ENCODE measurements at places on chromosomes 5 and 9.

DNA sequence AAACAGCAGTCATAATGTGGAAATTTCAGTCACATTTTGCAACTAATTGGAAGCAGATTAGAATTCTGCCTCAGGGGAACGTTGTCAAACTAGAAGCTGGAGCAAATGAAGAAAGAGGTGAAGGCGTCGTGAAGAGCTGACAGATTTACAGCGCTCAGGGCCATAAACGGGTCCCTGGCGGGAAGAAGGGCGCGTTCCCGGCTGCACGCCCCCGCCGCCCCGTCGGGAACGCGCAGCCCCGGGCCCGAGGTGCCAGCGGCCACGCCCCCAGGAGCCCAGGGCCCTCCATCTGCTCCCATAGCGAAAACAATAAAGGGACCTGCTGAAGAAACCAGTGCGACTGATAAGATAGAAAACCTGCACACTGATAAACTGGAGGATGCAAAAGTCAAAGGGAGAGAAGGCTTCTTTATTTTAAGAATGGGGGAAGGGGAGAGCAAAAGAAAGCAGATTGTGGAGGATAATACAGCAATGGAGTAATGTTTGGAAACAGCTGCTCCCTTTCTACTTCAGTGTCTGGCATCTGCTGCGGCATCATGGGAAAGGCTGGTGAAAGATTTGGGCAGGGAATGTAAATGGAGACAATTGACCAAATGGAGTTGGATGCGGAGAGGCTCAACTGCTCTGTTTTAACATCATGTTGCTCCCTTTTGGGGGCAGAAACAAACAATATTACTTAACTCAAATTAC lies 11.1 kb downstream of the ZNF608 start:
- DNase-seq: no peak

GRCh38 chr5:78503958-78504653 lies 143.7 kb downstream of the SCAMP1 start:
- no peak for DNase-seq

GRCh38 chr9:136721339-136722092 lies 9.1 kb downstream of the DIPK1B start:
- no peak for DNase-seq

DNA sequence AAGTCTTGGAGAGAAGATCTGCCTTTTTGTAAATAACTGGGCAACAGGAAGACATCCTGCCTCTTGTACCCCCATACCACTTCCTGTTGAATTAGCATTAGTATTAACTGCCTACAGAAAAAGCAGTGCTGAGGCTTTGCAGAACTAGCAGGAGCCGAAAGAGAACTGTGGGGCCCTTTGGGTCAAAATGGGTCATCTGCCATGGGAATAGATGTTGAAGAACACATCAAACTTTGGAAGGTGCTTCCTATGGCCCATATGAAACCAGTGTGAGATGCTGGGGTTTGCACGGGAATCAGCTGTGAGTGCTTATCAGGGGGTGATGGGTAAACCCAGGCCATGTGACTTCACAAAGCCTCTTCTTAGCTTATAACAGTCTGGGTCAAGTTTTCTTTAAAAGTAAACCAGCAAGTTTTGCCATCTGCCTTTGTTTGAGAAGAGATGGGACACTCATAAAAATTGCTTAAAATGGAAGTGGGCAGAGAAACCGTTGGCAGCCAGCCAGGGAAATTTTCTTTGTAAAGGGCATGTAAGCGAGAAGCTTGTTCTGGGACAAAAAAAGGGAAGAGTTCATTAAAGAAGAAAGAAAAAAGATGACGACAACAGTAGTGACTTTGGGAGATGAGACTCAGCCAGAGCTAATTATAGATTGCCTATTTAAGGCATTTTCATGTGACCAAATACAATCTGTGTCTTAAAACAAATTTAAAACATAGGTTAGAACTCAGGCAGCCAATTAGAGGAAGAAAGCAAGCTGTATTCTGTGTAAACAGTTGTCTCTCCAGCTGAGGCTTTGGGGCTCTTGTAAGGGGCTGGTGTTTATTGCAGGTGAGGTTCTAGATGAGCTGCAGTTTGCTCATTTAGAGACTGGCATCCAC lies 4.4 kb downstream of the SLC25A25 start:
- no peak for DNase-seq

DNA sequence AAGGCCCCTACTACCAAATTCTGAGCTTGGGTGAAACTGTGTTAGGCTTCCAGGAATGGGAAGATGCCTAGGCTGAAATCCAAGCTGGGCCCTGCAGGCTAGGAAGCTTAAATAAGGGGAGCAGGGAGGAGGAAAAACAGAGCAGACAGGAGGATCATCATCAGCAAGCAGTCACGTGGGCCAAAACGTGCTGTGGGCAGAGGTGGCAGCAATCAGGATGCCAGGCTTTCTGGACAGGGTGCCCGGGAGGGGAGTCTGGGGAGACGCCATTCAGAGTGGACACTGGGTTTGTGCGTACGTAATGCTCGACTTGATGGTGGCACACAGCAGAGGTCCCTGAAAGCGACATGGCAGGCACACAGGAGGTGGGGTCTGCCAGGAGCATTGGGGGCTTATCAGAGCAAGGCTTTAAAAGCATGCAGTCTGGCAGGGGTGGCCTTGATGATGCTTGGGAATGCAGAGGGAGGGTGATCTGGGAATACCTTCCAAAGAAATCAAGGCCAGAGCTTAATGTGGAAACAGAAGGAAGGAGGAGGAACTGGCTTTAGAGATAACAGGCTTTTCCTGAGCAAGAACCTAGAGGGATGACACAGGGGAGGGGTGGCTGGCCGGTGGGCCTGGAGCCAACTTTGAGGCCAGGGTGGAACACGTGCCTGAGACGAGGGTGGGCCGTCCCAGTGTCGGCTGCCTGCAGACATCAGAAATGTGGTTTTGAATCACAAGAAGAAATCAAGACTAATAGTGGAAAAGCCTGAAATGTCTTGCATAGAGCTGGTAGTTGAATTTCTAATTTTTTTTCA lies 212.5 kb downstream of the GADD45G start:
- no peak for DNase-seq

DNA sequence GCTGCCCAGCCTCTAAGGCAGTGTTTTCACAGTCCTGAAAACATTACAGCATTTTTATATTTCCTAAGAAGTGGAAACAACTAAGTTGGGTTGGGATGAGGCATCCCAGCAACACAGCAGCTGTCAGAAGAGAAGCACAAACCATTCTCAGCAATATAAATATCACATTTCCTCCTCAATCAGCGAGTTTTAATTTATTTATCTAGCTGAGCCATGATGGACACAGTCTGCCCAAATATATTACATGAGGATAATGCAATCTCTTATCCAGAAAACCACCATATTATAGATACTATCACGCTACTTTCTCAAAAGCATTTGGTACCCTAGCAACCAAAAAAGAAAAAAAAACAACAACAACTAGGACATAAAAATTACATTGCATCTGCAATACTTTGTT lies 158.5 kb downstream of the FSTL4 start:
- no peak for DNase-seq

DNA sequence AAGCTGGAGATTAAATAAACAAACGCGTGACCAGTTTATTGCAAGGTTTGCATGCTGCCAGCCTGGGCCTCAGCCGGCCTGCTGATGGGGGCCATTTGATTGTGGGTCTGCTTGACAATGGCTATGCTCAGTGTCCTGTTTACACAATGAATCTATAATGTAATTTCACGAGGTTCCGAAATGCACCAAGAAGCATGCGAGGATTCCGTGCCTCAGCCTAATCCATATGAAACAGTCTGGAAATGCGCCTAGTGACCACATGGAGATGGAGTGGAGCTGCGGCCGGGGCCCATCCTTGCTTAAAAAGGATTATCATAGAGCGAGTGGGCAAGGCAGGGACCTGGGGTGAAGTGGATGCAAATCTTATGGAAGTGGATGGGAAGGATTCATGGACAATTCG lies 382.4 kb downstream of the CDK5RAP2 start:
- DNase-seq: no peak

- DNase-seq: no peak
These were observed 76.8 kb downstream of the UBE2QL1 start for GRCh38 chr5:6525422-6525821.

DNA sequence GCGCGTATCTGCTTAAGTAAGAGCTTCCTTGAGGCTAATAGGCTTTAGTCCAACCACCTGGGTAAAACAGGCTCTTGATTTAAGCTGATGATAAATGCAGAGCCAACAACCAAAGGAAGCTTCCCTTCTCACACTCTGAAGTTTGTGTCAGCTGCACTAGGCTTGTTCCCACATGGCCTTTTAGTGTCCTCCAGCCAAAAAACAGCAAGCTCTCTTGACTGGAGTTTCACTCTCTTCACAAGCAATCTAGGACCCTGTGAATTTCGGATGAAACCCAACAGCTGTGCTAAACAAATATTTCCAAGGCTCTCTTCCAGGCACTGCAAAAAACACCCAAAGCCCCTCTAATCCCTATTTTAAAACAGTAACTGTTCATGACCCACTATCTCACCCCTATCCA lies 63.9 kb downstream of the SAXO1 start:
- DNase-seq: no peak

DNA sequence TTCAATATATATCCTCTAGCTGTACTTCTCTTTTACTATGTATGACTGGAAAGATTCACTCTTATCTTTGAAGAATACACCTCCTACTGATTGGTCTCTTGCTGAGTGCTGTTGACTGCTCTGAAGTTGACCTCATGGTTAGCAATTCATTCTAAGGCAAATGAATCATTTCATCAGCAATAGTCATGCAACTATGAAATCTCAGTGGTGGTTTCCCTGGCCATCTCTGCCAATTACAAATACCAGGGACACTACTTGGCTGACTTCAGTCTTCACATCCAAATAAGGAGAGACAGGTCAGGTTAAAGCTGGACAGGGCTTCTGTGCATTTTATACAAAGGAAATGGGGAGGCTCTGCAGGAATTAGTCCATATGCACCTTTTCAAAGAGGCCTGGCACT lies 333.5 kb upstream of the ACTBL2 start:
- no peak for DNase-seq

DNA sequence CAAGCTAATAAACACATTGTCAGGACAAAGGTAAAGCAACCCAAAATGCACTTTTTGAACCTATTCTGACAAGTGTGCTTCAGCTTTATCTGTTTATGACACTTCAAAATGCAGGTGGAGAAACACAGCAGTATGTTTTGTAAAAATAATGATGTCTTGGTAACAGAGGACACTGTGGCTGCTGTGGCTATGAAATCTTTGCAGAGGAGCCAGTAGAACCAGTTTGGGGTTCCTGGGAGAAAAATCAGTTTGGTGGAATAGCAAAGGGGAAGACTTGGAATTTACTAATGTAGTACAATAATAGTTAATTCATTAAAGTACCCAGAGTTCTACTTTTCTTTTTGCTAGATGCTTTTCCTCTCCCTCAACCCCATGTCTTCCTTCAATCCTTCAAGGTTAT lies 40.6 kb downstream of the SIL1 start:
- DNase-seq: no peak

GRCh38 chr5:12217039-12217438 lies 312.8 kb upstream of the CTNND2 start:
- no peak for DNase-seq

GRCh38 chr5:30113542-30113941 lies 1079.9 kb upstream of the CDH6 start:
- DNase-seq: no peak

All from activated CD8-positive, alpha-beta memory T cell treated with anti-CD3 and anti-CD28 coated beads, Interleukin-2, amount 50 U/mL, for 48 hours (primary cell).